T-helper 9 cell (primary cell): ENCODE measurements at places on chromosomes 4 and X.

GRCh38 chrX:68868316-68868715 is 39.5 kb downstream of the EFNB1 start:
- no peak for DNase-seq

DNA sequence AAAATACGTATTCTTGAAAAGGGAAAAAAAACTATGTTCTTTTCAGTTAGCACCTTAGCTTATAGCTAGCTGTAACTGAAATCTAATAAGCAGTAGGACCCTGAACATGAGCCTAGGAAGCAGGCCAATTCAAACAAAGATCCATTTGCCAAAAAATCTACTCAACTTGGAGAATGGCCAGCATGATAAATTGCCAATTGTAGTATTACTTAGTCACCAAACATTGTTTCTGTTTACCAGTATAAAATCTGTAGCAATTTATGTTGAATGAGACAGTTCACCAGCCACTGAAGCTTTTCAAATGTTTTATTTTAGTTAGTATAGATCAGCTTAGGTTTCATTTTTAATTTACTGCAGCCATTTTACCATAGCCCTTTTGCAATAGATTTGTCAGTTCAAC is 323.6 kb upstream of the DIPK2B start:
- DNase-seq: no peak

GRCh38 chr4:134906404-134907023 is 704.9 kb upstream of the PABPC4L start:
- DNase-seq: no peak

DNA sequence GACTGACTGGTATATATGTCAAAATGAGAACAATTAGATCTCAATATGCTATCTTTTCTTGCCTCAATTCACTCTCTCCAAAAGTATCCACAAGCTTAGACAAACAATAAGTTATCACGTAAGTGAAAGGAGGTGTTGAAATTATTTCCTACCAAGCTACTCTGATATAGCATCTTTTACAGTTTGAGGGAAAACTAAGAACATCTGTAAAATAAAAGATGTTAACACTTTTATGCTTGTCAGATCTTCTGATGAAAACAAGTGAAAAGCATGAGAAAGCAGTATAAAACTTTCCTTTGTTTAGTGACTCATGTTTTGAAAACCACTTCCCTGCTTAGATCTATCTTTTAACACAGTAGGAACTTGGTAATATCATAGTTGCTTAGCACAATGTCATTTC is 8.4 kb upstream of the MAB21L2 start:
- no peak for DNase-seq

- DNase-seq: no peak
These were observed 700.7 kb downstream of the PCDH18 start for GRCh38 chr4:136831553-136831952.

DNA sequence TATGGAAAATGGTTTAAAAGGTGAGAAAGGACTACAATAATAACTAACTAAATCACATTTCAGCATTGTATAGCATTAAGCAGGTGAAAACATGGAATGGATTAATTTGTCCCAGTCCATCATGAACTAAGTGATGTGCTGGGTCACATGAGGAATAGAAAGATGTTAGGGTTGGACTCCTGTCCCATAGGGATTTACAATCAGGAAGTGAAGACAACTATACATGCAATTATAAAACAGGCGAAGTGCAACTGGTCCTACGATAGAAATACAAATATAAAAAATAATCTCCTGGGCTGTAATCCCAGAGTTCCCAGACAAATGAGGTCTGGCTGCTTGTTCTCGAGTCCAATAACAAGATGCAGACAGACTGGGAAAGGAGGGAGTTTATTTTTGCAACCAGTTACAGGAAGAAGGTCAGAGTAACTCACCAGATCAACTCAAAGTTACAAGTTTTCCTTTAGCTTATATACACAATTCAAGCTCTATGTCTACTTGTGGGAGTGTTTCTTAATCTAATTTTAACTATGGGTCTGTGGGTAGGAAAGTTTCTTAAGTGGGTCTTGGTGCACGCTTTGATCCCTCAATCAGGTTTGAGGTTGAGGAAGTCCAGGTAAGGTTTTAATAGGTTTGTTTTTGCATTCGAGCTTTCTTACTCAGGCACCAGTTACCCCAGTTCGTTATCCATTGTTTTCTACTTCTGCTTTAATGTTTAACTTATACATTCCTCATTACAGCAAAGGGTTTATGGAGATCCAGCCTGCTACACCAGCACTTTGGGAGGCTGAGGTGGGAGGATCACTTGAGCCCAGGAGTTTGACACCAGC is 50.1 kb downstream of the IGFBP7 start:
- no peak for DNase-seq
